Suprapubic skin (tissue), 4 donors: ENCODE measurements at places on chromosomes 13 and 19.

- no peak for DNase-seq
These were observed 53.2 kb upstream of the SHKBP1 start for GRCh38 chr19:40523322-40524047.

GRCh38 chr19:46634045-46634655 is 1.9 kb downstream of the GNG8 start:
- DNase-seq, result peak; percentile 92

GRCh38 chr13:32045982-32046785 is 14.6 kb downstream of the FRY start:
- DNase-seq, result no peak

GRCh38 chr19:40154121-40154680 is 37.0 kb upstream of the MAP3K10 start:
- peak; percentile 57 for DNase-seq

GRCh38 chr19:1356508-1356865 is 27.2 kb upstream of the NDUFS7 start:
- no peak for DNase-seq

GRCh38 chr13:106246242-106246641 is 289.2 kb downstream of the EFNB2 start:
- no peak for DNase-seq

- no peak for DNase-seq
These were observed 3.8 kb downstream of the TNNT1 start for GRCh38 chr19:55145232-55145631.

- no peak for DNase-seq
These were observed 10.4 kb downstream of the FCER2 start for GRCh38 chr19:7691497-7691896.

DNA sequence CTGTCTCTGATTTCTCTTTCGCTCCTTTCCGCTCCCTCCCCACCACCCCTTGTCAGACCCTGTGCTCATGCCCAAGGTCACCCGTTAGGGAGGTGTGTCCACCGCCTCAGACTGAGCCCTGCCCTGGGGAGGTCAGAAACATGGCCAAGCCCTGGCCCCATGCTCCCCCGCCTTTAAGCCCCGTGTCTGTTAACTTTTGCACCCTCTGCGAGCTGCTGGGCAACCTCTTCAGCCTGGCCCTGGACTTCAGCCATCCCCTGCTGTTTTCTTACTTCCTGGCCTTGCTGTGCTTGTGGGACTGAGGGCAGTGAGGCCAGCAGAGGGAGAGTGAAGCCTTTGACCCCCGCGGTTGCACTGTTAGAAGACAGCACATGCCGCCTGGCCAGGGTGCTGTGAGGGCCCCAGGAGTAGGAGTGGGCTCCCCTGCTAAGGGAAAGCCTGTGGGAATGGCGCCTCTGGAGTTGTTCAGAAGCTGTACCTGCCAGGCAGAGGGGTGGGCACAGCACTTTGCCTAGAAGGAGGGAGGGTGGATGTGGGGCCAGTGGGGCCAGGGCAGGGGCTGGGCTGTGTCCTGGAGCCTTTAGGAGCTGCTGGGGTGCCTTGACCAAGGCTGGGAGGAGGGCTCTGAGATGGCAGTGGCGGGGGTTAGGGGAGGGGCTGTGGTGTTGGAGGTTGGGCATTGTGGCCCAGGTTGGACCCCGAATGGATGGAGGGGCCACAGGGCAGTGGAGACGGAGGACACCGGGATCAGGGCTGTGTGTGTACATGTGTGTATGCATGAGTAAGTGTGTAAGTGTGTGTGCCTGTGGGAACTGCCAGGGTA is 7.9 kb downstream of the UPF1 start:
- DNase-seq, result no peak

GRCh38 chr19:6378041-6378440 is 2.3 kb upstream of the PSPN start:
- DNase-seq, result no peak

DNA sequence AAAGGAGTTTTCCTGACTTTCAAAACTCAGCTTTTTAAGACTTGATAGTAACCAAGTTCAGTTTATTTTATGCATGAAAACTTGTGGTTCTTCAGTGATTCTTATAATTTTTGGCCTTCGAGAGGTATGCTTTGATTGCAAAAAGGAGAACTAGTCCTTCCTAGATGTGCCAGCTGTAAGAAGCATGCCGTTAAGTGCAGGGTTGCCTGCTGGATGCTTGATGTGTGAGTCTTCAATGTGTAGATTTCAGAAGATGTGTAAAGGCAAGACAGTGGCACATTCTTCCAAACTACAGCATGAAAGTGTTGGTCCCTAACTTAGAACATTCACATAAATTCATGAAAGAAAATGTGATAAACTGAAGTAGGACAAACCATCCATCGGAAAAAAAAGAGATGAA is 532.5 kb downstream of the DCT start:
- no peak for DNase-seq

DNA sequence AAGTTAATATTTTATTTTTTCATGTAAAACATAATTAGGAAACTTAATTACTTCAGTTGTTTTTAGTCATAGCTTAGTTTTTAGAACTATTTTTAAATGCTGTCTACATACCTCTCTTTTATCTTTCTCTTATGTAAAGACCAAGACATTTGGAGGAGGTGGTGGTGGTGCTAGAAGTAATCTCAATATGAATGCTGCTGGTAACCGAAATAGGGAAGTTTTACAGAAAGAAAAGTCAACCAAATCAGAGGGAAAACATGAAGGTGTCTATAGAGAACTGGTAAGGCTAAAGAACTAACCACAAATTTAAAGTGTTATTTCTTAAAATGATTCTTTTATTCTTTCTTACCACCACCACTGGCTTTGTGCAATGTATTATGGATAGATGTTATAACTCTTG is 97.3 kb downstream of the TDRD3 start:
- DNase-seq, result no peak

DNA sequence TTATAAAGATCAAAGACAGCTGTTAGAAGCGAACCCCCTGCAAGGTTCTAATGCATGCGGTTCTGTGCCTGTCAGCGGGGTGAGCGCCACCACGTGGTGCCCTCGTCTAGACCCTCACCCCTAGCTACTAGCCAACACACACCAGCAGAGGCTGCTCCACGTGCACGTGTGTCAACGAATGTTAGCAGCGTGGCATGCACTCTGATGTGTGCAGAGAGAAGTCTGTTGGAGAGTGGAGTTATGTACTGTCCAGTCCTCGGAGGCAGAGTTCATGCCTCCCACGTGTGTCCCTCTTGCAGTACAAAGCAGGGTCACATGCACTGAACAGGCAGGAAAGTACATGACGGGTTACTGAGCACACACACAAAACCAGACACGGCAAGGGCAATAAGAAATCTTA is 75.0 kb upstream of the SLC15A1 start:
- no peak for DNase-seq

- DNase-seq, result peak; percentile 61
These were observed 42.9 kb downstream of the C13orf46 start for GRCh38 chr13:113930671-113931637.

- no peak for DNase-seq
These were observed 1073.4 kb downstream of the EFNB2 start for GRCh38 chr13:105462098-105462497.

DNA sequence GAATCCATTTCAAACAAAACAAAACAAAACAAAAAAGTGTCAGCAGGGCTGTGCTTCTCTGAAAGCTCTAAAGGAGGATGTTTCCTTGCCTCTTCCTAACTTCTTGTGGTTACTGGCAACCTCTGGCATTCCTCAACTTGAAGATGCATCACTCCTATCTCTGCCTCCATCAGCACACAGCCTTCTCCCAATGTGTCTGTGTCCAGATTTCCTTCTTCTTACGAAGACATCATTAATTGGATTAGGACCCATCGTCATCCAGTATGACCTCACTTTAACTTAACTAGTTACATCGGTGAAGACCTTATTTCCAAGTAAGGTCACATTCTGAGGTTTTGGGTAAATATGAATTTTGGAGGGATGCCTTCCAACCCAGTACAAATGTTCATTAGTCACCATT is 33.8 kb upstream of the GTF2F2 start:
- no peak for DNase-seq

DNA sequence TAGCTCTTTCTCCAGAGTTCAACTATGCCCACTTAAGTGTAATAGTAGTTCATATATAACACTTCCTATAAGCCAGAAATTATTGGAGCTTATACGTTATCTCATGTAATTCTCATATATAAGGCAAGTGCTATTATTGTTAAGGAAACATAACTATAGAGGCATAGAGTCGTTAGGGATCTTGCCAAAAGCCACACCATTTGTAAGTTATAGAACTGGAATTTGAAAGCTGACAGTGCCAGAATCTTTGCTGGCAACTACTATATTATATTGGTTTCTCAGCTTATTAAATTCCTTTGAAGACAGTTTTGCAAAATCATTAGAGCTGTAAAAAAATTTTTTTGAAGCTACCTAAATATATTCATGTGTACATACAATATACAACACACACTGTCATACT is 51.0 kb upstream of the MBNL2 start:
- no peak for DNase-seq

DNA sequence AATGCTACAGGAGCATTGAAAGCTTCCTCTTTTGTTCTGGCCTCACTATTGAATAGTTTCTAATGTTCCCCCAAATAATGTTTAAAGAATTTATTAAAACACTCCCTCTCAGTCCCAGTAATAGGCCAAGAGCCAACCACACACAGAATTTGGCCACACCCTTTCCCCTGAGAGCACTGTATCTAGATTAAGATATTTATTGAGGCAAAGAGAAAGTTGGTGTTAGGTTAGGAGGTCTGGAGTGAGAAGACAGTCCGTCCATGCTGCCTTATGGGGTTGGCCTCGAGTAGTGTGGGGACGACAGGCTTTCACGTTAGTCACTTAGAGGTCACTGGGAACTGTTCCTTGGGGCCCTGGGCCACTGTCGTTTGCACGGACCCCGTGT is 122.9 kb upstream of the RNF113B start:
- DNase-seq, result no peak

DNA sequence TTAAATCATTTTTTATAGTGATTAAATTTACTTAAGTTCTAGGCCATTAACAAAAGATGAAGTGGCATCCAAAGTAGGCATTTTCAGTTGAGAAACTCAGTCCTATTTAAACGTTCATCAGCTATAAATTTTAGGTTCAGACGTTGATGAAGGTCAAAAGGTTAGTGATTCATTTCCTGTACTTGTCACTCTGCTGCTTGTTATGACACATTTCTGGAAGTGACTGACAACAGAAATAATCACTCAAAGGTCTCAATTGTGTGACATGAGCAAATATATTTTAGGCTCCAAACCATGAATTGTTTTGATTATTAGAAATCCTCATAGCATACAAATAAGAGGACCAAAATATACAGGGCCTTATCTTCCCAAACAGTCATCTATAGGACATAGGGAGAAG is 10.3 kb upstream of the EDNRB start:
- DNase-seq, result no peak

DNA sequence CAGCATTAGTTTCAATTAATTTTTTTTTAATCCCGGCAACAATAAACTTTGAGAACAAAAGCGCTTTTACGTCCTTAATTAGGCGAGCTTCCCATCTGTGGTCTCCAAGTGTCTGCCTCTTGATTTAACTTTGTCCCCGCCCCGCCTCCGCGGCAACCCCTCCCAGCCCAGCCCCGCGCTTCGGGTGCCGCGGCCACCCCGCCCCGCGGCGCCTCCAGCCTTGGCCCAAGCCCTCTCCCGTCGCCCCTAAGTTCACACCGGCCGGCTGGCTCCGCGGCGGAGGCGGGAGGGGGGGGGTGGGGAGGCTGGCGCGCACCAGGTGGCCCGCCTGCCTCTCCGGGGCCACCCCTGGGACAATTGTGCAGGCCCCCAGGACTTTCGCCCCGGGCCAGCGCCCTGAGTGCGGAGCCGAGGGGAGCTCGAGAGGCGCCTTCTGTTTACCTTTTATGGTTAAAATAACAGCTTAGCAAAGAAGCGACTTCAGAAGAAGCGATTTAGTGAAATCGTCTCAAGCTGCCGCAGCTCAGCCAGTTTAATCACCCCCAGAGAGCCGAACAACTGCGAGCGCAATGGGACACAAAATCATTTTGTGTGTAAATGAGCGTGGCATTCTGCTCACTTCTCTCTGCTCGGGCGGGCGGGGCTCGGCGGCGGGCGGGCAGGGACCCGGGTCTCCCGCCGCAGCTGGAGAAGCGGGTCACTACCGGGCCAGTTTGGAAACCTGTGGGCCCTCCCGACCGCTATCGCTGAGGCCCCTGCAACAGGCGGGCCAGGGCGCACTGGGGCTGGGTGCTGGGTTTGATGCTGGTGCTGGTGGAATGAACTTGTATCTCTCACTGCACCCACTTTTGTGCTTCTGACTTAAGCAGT is 1.4 kb downstream of the KCTD15 start:
- DNase-seq, result no peak

DNA sequence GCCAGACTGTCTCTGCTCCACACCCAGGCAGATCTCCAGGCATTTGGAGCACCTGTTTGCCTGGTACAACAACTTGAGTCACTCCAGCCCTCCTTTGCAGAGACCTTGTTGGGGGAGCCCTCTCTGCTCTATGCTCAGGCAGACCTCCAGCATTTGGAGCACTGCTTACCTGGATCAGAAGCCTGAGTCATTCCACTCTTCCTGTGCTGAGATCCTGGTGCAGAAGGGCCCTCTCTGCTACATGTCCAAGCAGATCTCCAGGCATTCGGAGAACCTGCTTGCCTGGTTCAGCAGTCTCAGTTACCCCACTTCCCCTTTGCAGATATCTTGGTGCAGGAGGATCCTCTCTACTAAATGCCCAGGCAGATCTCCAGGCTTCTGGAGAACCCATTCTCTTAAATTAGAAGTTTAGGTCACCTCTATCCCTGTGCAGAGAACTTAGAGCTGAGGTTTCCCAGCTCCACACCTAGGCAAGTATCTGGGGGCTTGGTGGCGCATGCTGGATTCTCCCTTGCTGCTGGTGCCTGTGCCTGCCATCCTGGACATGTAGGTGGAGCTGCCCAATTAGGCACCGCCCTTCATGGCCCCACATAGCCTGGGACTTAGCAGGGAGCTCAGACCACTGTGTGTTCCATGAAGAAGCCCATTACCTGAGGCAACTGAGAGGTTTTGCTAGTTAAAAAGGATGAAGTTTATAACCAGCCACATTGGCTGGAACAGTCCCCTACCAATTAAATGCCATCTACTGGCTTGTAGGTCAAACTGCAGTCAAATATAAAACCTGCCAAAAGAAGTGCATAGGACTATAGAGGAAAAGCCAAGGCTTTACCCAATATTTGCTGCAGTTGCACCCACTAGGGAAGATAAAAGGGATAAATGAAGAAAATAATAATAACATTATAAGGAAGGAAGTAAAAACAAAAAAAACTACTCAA is 97.6 kb upstream of the SLITRK6 start:
- DNase-seq, result no peak

DNA sequence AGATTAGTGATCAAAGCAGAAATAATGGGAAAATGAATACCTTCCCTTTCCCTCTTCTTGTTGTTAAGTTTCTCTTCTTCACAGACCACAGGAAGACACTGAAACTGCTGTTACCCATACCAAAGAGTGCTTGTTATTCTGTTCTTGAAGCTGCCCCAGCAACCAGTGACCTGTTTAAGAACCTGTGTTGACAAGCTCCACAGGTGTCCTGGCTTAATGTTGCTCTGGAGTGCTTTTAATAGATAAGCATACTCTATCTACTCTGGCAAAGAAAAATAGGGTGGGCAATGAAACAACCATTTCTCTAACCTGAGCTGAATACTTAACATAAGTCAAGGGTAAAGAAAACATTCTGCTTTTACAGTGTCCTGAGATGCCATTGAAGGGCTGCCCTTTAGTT is 506.7 kb upstream of the GPC6 start:
- no peak for DNase-seq

GRCh38 chr13:26037302-26037701 is 14.5 kb downstream of the SHISA2 start:
- DNase-seq, result no peak
